ENCODE measurements at places on chromosomes 6 and 20.

DNA sequence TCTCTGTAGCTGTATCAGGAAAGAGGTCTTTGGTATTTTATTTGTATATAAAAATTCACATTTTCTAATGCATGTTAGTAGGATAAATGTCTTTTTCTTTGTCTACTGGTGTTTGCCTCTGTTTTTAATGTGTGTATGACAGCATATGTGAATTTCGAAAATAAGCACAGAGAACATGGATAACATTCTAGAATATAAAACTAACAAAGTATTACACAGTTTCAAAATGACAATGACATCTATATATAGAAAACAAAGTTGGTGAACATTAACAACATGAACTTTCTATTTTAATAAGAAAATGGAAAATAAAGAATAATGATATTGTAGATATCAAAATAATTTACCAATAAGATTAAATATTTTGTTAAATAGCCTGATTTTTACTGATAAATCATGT, 608.0 kb downstream of the COL12A1 start:
- DNase-seq = no peak

DNA sequence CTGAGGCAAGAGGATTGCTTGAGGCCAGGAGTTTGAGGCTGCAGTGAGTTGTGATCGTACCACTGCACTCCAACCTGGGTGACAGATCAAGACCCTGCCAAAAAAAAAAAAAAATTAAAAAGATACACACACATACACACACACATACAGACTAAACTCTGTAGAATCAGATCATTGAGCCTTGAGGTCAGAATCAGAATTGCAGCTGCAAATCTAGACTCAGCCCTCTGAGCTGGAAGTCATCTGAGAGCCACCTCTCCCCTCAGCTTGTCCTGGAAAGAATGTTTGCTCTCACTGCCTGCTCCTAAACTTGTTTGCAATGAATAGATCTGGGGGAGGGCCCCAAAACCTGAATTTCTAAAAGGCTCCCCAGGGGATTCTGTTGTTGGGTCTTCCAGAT, 41.4 kb upstream of the ANGPT4 start:
- no peak for DNase-seq

- DNase-seq = no peak
Observed at GRCh38 chr20:54061101-54061881, 9.1 kb downstream of the BCAS1 start.

DNA sequence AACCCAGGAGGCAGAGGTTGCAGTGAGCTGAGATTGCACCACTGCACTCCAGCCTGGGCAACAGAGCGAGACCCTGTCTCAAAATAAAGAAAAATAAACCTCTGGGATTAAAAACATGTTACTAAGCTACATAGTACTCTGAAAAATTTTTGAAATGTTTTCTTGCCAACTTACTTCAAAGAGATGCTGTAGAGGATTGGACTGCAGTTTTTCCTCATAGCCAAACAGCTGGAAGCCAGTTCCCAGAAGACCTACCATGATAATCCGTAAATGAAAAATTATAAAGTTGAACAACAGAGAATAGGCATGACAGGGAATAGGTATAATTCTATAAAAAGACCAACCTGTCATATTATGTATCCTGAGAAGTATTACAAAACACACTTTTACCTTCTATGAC, 48.0 kb downstream of the RARS2 start:
- DNase-seq = no peak

DNA sequence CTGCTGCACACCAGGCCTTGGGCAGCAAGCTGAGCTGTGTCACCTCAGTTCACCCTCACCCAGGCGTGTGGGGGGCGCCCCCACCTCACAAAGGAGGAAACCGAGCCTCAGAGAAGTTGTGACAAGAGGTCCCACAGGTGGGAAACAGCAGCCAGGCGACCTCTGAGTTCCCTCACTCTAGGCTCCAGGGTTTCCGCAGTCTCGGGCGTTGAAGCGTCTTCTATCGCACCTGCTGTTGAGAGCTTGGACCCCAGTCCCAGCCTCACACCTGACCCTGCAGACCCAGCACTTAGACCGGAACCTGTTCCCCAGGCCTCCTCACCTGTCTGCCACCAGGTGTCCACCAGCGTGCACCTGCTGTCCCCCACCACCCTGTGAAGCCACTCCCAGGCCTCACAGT, 22.3 kb upstream of the APMAP start:
- DNase-seq = no peak

GRCh38 chr6:139134064-139134395, 850 bp upstream of the HECA start:
- no peak for DNase-seq

GRCh38 chr6:155014670-155015300, 19.7 kb downstream of the TIAM2 start:
- DNase-seq = peak; percentile 43

GRCh38 chr20:9141070-9141469, 72.2 kb downstream of the PLCB4 start:
- no peak for DNase-seq

DNA sequence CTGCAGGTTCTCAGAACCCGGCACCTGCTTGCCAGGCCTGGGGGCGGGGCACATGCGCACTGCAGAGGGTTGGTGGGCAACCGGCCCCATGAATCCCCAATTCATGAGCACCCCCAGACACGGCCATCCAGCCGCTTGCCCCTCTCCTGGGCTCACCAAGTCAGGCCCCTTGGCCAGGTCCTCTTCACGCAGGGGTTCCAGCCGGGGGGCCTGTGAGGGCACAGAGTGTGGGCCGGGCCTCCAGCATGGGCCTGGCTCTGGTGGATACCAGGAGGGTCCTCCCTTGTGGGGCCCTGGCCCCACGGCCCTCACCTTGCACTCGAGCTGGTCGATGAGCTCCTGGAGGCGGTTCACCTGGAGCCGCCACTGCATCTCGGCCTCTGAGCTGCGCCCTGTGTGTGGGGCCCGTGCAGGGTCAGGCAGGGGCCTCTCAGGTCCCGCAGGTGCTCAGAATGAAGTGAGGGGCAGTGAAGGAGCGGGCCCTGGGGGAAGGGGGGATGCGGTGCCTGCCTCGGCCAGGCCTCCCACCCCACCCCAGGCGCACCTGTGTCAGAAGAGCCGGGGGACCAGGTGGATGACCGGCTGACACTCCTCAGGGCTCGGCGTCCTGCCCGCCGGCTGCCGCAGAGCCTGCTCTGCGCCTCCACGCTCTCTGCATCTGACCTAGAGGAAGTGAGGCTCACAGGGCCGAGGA, 2.6 kb upstream of the C20orf144 start:
- DNase-seq = no peak

DNA sequence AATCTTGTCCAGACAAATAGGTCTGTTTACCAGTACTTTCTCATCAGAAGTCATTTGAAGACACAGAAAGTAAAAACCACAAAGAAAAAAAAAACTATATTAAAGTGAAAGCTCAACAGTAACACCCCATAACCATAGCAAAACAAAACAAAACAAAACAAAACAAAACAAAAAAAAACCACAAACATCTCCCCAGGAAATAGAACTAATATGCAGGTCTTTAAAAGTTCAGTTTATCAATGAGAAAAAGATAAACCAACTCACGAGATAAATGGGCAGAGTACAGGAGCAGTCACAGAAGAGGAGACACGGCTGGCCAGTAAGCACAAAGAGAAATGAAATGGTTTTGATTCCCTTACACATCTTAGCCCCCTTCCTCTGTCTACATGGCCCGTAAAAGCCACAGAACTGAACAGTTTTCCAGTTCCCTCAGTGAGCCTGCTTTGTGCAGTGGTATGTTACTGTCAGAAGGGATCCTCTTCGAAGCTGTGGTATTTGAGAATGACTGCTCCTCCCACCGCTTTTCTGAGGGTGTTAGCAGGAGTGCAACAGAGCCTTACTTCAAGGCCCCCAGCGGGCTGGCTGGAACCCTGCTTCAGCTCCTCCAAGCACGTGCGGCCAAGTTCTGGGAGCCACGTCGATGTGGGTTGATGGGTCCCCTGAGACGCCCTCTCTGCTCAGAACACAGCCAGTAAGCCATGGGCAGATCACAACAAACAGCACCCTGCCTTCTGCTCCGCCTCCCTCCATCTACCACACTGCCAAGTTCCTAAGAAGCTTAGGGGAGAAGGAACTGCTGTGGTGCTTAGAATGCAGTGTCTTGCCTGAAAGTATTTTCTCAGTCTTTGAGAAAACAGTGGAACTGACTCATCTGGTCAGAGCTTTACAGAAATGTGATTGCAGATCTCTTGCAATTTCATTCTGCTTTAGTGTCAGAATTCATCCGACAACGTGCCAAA, 14.0 kb downstream of the UST start:
- peak; percentile 71 for DNase-seq

DNA sequence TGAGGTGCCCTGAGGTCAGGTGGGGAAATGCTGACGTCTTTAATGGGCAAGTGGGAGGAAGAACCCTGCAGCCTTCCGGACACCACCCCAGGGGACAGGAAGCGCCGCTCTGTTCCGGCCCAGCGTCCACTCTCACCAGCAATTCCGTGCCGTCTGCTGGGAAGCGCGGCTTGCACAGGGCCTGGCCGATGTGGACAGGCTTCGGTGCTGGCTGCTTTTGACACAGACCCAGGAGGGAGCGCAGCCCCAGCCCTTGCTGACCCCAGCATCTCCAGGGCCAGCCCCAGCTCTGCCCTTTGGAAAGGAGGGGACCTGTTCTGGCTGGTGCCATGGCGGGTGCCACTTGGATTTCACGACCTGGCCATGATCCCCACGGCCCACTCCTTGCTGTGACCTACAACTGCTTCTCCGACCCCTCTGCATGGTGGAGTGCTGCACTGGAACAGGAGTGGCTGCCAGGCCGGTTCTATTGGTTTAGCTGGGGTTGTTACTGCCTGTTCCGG, 123.2 kb downstream of the DLL1 start:
- DNase-seq = no peak

DNA sequence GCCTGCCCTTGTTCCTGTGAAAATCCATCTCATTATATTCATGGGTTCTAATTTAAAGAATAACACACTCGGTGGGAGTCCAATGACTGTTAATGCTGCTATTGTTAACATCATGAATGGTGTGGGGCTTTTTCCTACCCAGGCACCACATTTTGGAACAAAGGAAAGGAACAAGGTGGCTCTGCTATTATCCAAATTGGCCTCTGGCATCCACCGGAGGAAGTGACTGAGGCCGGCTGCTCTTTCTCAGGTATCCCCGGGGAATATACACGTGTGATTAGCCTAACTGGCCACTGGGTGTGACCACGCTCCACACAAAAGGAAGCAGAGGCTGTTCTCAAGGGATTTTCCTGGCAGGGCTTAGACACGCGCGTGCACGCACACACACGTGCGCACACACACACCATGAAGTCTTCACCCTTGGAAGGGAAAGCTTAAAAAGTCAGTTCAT, 601.2 kb upstream of the ARID1B start:
- peak; percentile 75 for DNase-seq

- no peak for DNase-seq
Observed at GRCh38 chr6:13256266-13257001, 71.9 kb downstream of the TBC1D7 start.

DNA sequence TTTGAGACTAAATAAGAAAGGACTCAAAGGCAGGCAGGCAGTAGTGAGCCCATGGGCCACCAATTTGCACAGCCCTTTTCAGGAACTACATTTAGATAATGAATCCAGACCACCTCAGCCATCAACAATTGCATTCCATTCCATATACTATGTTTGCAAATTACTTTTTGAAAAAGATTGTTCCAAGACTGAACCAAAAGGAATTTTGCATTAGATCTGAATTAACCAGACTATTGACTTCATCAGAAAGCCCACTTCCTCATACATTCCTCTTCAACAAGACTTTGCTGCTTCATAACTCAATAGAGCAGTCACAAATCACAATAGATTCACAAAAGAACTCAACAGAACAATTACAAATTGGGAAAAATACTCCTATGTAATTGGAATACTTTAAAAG, 229.1 kb downstream of the SIM1 start:
- no peak for DNase-seq

DNA sequence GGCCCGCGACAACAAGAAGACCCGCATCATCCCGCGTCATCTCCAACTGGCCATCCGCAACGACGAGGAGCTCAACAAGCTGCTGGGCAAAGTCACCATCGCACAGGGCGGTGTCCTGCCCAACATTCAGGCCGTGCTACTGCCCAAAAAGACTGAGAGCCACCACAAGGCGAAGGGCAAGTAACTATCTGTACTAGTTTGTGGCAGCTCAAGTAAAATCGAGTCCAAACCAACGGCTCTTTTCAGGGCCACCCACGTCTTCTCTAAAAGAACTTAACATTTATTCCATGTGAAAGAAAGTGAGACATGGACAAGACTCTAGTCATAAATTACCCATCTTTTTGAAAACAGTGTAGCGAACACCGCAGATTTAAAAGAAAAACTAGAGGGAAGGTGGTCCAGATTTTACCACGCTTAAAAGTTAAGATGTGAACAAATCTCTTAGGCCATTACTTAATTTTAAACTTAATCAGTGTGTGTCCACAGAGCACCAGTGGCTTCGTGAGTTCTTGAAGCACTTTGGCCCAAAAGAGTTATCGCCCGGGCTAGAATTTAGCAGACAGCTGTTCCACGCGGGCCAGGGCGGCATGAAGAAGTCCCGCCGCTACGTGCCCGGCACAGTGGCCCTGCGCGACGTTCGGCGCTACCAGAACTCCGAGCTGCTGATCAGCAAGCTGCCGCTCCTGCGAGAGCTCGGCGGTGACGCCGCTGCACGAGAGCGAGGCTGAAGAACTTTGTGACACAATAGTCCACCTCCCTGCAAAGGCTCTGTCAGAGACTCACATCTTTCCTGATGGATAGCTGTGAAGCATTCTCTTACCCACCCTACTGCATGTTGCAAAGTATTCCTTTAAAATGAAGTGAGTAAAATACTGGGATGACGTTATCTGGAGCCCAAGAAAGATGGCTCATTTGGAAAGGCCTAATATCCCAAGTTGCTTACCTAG, 113.9 kb upstream of the PRSS16 start:
- DNase-seq = peak; percentile 19

GRCh38 chr20:3687655-3688054, 5.8 kb upstream of the ADAM33 start:
- peak; percentile 26 for DNase-seq

- no peak for DNase-seq
Observed at GRCh38 chr20:11056414-11056813, 382.6 kb upstream of the JAG1 start.

DNA sequence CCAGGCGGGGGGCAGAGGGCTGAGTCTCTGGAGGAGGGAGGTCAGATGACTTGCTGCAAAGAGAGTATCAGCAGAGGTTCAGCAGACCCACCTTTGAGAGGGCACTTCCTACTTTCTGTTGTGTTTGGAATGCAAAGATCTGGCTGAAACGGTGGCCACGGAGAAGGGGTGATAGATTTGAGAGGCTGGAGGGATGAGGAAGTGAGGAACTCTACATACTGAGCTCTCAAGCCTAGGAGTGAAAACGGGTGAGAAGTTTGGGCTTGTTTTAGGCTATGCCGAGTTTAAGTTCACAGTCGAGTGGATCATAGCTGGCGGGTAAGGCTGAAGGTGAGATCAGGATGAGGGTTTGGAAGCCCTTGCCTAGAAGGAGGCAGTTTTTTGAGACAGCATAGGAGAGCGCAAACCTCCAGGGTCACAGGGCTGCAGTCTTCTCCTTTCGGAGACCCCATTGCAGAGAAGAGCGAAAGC, 477 bp upstream of the ITPA start:
- no peak for DNase-seq

- DNase-seq = no peak
Observed at GRCh38 chr6:96545882-96546281, 17.0 kb upstream of the FHL5 start.

- DNase-seq = peak; percentile 29
Observed at GRCh38 chr20:17873410-17874270, 95.0 kb downstream of the SNX5 start.

- DNase-seq = no peak
Observed at GRCh38 chr20:8808202-8808535, 260.7 kb upstream of the PLCB4 start.

GRCh38 chr6:9101920-9102319, 666.6 kb upstream of the SLC35B3 start:
- DNase-seq = no peak
